Activated naive CD4-positive, alpha-beta T cell (primary cell): ENCODE measurements at places on chromosomes 4 and X.

DNA sequence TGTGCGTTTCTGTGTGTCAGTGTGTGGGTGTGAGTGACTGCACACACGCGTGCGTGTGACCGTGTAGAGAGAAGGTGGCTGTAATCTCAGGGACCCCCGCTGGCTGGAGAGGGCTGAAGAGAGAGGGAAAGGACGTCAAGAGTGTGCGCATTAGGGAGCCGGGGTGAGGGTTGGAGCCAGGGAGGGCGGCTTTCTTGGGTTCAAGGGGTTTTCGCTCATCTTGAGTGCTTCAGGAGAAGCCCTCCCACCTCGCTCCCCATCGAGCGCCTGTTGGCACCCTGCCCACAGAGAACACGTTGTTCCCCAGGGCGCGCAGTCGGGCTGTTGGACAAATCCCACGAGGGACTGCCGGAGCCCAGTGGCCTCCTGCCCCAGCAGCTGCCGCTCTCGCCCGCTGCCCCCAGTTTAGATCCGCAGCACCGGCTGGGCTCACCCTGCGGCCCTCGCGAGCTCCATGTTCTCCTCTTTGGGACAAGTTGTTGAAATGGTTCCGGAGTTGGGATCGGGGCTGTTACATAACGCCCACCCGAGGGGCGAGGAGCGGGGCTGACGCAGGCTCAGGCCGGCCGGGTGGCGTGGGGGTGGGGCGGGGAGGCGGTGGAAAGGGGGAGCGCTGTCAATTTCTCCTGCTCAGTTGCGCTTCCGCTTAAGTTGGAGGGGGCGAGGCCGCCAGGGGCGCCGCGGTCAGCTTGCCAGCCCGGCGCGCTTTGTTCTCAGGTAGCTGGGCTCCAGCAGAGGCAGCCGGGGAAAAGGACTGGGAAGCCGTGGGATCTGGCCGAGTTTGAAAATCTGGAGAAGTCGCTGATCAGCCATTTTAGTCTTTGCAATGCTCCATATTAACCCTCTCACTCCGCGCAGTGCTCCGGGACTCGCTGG lies 1.6 kb downstream of the GRIA2 start:
- DNase-seq, result no peak

- DNase-seq, result no peak
These were observed 139.5 kb upstream of the NOCT start for GRCh38 chr4:138875891-138876608.

GRCh38 chr4:24249972-24250371 lies 334.4 kb downstream of the DHX15 start:
- DNase-seq, result no peak

GRCh38 chr4:25949173-25949748 lies 35.2 kb downstream of the SMIM20 start:
- no peak for DNase-seq

DNA sequence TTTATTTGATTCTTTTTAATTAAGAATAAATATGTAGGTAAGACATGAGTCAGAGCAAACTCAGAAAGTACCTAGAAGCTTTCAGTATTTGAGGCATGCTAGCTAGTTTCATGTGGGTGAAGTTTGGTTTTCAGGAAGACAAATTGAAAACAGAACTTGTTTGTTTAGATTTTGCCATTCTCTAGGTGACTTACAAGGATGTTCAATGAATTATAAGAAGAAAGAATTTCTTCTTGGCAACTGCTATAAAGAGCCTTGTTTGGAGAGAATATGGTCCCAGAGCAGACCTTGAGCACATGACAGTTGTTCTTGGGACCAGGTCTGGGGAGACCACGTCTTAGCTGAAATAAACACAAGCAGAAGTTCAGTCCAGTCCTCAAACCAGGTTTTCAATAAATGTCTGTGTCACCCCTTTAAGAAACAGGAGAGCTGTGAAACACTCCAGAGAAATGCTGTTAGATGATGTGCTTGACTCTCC lies 38.0 kb upstream of the IL21 start:
- DNase-seq, result no peak

DNA sequence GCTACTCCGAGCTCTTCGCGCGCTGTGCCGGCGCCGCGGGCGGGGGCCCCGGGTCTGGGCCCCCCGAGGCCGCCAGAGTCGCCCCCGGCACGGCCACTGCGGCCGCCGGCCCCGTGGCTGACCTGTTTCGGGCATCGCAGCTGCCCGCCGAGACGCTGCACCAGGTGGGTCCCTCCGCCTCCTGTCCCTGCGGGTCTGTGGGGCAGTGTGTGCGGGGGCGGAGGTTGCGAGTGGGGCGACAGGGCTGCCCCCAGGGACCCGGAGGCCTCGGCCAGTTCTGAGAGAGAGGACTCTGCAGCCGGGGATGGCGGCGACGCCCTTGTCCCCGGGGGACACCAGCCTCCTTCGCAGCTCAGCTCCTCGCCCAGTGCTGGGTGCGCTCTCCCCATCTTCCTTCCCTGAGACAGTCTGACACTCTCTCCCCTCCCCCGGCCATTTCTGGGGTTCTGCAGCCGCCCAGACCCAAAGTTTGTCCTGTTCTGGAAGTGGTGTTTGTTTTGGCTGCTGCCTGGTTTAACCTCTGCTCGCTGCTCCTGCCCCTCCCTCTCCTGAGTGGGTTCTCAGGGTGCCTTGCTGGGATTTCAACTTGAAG lies 609 bp downstream of the REPS2 start:
- no peak for DNase-seq

- peak; percentile 2 for DNase-seq
These were observed 87.7 kb downstream of the SHROOM2 start for GRCh38 chrX:9873952-9874351.

GRCh38 chr4:77158487-77158861 lies 1.5 kb downstream of the CCNG2 start:
- DNase-seq, result no peak

DNA sequence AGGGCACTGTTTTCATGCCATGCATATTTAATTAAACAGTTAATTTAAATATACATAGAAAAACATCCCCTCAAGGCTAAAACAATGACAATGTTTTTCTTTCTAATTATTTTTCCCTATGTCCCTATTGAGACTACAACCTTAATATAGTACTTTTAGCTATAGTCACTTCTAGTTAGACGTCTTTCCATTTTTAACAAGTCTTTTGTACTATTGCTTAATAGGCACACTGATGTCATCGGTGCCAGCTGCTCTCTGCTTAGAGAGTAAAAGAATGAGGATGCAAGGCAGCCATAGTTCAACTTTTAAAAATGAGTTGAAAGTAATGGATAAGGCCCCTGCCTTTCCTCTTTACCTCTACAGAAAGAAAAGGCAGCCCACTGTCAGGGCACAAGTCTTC lies 191.1 kb downstream of the KCTD8 start:
- no peak for DNase-seq

DNA sequence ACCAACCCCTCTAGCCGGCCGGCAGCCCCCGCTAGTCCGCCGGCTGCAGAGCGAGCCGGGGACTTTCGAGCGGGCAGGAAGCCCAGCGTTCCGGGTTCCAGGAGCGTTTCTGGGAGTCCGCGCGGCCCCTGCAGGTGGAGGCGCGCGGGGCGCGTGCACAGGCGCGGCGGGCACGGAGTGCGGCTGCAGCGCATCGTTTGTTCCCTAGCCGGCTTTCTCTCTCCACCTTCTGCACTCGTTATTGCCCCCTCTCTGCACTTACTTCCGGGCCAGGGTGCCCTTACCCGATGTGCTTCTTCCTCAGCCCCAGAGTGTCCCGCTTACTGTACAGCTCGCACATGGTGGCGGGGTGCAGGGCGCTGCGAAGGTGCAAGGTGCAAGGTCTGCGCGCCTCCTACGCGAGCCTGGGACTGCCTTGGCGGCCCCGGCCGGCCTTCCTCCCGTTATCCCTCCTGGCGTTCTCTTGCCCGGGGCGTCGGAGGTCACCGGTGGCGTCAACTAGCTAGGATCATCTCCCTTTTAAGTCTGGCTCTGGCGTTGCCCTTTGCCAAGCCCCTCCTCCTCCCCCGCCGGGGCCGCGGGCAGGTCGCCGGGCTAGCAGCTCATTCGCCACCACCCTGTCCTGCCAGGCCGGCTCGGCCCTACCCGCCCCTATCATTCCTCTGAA lies at the start of gene ETNPPL:
TSS of gene ETNPPL (minus strand) at position 495 of the 667 bp plus-strand sequence. CDS start at position 340, 155 bp downstream.
- no peak for DNase-seq

DNA sequence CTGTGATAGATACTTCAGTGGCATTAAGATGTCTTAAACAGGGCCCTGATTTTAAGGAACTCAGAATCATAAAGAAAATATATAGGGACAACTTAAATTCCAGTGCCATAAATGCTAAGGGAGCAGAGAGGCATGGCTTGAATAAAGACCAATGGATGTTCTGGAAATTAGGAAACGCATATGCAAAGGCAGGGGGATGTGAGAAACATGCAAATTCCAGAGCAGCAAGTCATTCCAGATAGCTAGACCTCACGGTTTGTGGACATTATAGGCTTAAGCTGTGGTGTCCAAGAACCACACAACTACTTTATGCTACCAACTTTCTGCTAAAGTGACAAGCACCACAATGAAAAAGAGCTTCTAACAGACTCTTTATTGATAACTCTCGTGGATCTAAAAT lies 132.6 kb upstream of the ANK2 start:
- no peak for DNase-seq

DNA sequence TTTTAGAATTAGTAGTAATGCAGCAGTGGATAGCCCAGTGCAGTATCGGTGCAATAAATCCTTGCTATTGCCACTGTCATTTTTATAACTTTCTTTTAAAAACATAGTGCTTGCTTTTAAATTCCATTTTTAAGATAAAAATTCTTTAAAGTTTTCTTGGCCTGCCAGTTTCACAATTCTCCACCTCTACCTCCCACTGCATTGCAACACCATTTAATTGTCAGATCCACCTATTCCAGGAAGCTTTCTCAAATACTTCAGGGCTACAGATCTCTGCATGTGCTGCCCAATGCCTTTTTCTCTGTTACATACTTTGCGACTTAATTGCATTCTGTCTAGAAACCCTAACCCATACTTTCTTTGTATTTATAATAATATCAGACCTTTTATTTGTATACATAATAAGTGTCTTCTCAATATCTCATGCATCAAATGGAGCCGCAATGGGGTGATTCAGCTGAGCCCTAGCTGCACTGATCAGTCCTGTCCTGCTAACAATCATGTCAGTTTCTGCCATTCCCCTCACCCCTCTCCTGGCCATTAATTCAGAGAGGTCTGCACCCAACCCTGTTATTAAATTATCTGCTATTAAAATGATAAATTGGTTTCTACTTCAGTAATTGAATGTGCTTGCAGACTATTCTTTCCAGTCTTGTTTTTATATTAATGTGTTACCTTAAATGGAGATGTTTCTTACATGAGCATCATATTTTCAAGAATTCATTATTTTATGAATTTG lies 193.1 kb downstream of the SLIT2 start:
- DNase-seq, result no peak

- no peak for DNase-seq
These were observed 78.3 kb downstream of the CT47B1 start for GRCh38 chrX:120797188-120797851.

DNA sequence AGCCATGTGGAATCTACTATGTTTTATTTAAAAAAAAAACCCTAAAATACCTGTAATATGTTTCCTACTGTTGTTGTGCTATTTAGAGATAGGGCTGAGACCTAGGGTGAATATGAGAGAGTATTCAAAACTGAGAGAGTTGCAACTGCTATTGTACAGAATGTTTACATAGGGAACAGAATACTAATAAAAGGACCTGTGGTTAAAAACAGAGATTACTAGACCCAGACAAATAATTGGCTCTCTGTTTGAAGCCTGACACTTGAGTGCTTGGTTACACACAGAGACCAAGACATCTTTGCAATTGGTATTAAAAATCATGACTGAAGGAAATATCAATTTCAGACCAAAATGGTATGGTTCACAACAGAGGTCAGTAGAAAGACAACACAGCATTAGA lies 278.9 kb upstream of the GIMD1 start:
- no peak for DNase-seq

DNA sequence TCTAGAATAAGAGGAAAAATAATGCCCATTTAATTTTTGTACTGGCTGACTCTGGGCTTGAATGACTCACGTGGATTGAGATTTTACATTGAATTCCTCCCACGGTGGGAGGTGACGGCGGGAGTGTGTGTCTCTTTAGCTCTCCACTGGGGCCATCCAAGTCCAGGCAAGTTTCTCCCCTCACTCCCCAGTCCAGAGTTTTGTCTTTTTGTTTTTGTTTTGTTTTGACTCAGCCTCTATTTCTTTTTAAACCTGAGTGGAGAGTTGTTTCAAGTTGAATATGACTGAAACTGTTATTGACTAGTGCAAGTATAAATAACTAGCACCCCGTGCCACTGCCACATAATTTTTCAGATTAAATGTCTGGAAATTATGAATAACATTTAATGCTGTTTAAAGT lies 13.6 kb downstream of the CHST7 start:
- DNase-seq, result no peak
